ENCODE measurements at places on chromosomes 16 and 17.

DNA sequence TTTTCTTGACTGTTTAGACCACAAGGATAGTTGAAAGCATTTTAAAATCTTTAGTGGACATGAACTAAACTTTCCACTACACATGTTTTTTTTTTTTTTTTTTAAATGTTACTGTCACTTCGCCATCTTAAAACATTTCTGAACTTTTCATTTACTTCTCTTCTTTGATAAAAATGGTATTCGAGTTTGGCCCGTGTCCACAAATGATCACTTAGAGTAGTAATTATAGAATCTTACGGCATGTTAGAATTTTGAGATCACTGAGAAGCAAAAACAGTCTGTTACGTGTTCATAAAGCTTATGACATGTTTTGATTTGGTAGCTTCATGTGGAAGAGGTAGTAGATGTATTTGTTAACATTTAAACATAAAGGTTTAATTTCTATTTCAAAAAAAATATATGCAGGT lies 1.1 kb downstream of the NSRP1 start:
- DNase-seq, result no peak

- DNase-seq, result no peak
Measured at GRCh38 chr17:44203731-44204440, 4.2 kb upstream of the ATXN7L3 start.

DNA sequence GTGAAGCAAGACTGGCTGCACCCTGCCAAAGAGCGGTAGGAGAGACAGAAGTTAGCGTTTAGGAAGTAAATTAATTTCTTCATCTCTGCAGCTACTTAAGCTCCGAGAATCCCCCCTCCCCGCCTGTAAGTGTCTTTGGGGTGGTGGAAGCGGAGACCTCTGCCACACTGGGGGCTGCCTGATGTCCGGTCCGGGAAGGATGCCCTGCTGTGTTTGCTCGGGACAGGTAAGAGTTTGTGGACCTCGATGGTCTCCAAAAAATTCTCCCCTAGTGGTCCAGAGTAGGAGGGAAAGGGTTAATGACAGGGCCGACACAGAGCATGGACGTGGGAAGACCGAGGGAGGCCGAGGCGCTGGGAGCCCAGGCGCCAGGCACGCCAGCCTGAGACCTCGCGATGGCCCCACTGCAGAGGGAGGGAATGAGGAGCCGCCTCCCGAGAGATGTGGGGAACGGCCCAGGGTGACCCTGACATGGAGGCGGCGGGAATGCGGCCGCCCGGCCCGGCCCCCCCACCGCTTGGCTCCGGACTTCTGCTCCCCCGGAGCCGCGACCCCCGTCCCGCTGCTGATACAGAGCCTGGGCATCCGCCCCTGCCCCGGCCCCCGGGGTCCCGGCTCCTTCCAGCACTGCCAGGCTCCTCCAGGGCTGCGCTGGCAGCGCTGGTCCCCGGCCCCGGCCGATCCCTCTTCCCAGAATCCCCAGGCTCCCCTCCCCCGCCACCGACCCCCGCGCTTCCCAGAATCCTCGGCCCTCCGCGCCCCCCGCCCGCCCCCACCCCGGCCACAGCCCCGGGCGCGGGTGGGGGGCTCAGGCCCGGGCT lies 680 bp downstream of the ZNF629 start:
- DNase-seq, result no peak

GRCh38 chr16:71635632-71636031 lies 9.6 kb downstream of the MARVELD3 start:
- DNase-seq, result no peak

GRCh38 chr16:17205279-17206211 lies 265.2 kb downstream of the XYLT1 start:
- peak; percentile 57 for DNase-seq

DNA sequence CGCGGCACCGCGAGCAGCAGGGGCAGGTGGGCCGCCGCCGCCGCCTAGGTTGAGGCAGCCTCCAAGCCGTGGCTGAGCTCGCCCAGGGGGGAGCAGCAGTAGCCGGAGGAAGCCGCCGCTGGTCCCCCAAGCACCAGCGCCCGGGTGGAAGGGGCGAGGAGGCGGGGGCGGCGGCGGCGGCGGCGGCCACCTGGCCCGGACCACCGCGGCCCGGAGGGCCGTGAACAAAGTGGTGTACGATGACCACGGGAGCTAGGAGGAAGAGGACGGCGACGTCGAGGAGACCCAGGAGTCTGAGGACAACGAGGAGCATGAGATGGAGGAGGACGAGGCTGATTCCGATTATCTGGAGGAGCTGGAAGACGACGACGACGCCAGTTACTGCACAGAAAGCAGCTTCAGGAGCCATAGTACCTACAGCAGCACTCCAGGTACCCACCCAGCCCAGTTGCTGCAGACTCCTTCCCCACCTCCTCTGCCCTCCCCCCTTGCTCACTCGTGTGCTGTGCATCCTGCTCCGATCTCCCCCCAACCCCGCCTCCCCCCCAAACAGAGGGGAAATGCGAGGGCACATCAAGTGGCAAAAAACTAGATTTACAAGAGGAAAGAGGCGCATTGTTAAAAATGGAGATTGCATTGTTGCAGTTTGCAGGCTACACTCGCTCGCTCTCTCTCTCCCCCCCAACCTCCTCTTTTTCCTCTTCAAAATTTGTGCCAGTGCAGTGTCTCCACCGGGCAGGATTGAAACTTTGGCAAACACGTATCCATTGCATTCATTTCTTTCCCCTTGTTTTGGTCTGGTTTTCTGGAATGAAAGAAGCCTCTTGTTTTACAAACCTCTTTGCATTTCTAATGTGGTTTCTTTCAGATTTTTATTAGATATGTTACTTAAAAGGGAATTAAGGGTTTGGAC lies 41.8 kb upstream of the AMZ2 start:
- DNase-seq, result no peak

DNA sequence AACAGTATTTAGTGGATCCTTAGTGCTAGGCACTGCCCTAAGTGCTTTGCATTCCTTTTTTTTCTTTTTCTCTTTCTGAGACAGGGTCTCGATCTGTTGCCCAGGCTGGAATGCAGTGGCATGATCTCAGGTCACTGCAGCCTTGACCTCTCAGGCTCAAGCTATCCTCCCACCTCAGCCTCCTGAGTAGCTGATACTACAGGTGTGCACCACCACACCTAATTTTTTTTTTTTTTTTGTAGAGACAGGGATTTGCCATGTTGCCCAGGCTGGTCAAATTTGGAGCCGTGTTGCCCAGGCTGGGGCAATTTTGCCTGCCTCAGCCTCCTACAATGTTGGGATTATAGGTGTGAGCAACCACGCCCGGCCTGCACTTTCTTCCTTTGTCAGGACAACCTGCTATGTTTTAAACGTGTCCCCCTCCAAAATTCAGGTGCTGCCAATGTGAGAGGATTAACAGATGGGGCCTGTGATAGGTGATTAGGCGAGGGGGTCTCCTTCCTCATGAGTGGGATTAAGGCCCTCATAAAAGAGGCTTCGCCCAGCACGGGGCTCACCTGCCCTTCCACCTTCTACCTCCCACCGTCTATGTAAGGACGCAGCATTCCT lies 5.4 kb downstream of the NQO1 start:
- DNase-seq, result no peak

DNA sequence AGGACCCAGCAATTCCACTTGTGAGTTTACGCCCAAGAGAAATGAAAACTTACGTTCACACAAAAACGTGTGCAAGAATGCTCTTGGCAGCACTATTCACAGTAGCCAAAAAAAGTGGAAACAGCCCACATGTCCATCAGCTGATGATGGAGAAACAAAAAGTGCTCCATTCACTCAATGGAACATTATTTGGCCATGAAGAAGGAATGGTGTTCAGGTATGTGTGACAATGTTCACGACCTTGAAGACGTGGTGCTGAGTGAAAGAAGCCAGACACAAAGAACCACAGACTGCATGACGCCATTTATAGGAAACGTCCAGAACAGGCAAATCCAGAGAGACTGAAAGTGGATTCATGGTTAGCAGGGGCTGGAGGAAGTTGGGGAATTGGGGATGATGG lies 84.9 kb downstream of the ZDHHC7 start:
- DNase-seq, result no peak

DNA sequence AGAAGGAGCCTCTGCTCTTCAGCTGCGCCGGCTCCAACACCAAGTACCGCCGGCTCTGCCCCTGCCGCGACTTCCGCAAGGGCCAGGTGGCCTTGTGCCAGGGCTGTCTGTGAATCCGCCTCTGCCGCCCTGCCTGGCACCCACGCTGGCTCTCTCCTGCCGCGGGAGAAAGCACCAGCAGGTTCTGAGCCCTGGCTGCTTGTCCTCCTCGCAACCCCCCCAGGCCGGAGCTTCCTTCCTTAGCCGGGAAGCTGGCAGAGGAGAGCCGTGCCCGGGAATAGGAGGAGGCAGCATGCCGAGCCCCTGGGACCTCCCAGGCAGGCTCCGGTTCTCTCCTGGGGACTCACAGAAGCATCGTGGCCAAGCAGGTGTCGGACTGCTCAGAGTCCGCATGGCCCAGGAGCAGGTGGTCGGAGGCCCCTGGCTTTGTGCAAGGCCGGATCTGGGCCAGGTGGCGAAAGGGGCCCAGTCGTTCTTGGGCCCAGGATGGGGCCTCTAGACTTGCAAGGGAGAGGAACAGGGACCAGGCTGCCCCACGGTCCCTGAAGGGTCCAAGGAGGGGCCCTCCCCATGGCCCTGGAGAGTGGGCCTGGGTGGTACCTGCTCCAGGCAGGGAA lies 80.6 kb downstream of the MGAT5B start:
- DNase-seq, result no peak

DNA sequence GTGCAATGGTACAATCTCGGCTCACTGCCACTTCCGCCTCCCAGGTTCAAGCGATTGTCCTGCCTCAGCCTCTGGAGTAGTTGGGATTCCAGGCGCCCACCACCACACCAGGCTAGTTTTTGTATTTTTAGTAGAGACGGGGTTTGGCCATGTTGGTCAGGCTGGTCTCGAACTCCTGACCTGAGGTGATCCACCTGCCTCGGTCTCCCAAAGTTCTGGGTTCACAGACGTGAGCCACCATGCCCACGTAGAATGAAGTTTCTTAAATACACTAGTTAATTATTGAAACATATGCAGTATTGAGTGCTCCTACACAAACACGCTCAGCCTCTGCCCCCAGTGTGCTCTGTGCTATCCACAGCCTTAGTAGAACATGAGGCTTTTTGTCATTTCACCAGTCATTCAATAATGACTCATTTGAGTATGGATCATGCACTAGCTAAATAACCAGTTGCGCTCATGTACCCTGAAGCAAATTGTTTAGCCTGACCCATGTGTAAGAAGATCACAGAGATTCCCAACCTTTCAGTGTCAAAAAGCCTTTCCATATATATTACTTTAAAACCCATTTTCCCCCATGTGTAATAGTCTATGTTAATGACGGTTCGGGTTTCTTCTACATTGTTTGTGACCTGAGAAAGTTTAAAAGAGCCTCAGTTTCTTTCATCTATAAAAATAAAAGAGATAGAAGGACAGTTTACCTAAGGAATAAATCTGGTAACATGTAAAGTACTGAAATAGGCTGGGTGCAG lies 49.7 kb downstream of the TUBD1 start:
- DNase-seq, result peak; percentile 99

DNA sequence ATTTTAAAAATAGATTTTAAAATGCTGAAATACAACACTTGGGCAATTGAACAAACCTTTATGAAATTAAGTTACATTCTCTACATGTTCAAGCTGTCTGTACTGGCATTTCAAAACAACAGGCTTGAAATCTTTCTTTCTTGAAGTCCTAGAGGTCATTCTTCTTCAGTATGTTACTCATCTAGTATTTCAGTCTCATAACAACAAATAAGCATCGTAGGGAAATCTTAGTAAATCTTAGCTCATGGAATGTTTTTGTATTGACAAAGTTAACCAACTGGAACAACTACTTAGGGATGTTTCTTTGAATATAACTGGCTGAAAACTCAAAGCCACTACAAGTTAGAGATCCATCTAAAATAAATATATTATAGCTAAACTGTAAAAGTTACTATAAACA lies 96.6 kb downstream of the KIF2B start:
- DNase-seq, result no peak

DNA sequence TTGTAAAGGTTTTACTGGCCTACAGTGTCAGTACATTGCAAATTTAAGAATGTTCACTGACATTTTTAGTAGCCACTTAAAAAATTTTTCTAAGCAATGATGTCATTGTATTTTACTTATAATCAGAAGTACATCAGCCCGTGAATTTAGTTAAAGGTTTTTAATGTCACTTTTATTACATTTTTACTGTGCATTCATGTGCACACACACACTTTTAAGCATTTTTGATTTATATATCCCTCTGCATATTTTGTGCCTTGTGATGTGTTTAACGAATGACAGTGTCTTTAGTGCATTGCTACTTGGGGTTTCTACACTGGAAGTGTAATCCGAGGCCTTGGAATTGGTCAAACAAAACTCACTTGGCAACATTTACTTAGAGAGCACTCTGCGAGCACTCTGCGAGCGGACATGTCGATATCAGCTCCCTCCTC lies 190.4 kb downstream of the WWOX start:
- no peak for DNase-seq

DNA sequence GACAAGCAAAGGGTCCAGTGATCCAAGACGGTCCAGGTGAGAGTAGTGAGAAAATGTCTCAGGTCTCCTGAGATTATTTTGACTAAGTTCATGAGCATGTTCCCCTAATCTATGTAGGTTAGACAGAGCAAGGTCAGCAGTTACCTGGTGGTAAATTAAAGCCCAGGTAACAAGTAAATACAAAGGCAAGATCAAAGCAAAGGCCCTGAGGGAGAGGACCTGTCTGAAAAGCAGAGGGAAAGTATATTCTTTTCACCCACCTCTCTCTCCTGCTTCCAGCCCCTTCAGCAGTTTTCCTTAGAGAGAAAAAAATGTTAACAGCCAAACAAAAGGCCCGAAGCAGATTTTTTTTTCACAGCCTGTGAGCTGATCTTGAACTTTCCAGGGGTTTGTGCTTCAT lies 302.7 kb downstream of the MAP2K6 start:
- DNase-seq, result no peak

- no peak for DNase-seq
Measured at GRCh38 chr17:63805591-63805990, 21.6 kb upstream of the PSMC5 start.

DNA sequence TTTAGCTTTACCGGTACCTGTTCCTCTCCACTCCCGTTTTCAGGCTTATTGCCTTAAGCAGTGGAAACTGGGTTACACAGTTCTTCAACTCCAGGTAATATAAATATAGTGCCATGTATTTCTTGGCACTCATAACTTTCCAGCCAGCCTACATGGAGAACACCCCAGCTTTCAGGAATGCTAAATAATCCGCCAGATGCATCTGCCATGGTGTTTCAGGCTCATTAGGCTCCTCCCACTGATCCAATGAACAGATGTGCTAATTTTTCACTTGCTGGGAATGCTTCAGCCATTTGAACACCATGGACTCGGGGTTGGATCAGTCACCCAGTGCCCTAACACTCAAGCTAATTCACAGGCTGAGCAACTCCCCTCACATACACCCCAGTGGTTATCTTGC lies 4.6 kb downstream of the ANKFN1 start:
- DNase-seq, result no peak
